ENCODE measurements at places on chromosomes 4 and X.
A peak's percentile ranks its signal among the peaks of the same experiment; 100 is the strongest.

GRCh38 chr4:113821856-113822255 lies 60.3 kb upstream of the CAMK2D start:
- DNase-seq = no peak

- no peak for DNase-seq
These were observed 1.6 kb upstream of the NAT8L start for GRCh38 chr4:2057382-2058065.

GRCh38 chr4:30716158-30716557 lies 4.0 kb upstream of the PCDH7 start:
- DNase-seq = peak; percentile 25

- DNase-seq = no peak
These were observed 954.0 kb upstream of the TENM3 start for GRCh38 chr4:181289198-181289597.

- no peak for DNase-seq
These were observed 372.3 kb downstream of the TMA16 start for GRCh38 chr4:163866728-163867315.

DNA sequence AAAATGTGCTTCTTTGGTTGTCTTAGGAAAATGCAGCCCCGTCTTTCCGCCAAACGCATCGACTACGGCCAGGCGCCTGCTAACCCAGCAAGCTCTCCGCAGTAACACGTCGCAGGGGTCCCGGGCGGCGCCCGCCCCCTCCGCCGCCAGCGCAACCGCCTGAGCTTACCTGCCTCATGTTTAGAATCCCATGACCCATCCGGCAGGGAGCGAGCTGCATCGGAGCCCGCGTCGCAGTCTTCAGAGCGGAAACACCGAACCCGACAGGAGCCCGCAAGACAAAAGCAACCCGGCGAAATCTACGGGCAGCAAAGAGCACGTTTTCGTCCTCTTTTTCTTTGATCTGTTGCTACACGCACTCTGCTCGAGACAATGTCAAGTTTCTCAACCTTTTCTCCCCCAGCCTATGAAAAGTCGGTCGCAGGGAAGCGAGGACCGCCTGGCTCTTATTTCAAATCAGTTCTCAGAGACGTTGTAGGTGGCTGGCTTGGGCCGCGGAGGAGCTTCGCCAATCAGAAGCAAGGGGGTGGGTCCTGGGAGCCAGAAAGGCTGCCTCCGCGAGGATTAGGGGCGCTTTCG lies at the start of gene MID1:
TSS of gene MID1 (minus strand) at position 465 of the 579 bp plus-strand sequence. CDS start 53,038 bp downstream, outside the sequence.
- peak; percentile 82 for DNase-seq

DNA sequence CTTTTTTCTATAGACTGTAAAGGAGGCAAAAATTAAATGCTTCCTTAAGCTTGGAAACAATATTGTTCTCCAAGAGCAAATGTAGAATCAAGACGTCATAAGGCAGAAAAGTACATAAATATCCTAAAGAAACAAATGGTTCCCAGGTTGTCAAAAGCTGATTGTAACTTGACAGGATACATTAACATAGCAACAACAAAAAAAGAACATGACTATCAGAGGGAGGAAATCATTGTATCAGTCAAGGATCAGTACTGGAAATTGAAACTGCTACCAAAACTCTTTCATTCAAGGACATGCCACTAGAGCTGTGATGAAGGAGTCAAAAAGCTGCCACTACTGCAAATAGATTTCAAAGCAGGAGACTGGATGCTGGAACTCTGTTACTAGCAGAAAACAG lies 168.3 kb downstream of the BTC start:
- no peak for DNase-seq

GRCh38 chr4:183919141-183919540 lies 14.0 kb downstream of the STOX2 start:
- DNase-seq = peak; percentile 69

DNA sequence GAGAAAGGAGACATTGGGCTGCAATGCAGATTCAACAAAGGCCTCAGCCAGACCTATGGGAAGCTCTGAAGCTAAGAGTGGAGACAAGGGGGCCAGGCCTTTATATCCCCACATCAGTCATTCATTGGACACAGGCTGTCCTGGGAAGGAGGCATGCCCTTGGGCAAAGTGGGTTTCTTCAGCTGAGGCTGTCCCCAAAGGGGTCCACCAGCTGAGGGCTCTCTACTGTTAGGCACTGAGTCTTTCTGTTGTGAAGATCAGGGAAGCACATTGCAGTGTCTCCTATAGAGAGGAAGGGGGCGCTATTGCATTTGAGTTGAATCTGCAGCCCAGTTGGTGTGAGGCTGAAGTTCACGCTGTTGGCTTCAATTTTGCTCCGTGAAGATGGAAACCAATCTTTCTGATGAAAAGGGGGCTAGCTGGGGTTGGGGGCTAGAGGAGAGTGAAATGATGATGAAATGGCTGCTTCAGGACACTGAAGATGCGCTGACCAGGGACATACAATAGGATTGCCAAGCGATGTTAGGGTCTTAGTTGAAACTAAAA lies 48.0 kb downstream of the SLC25A5 start:
- peak; percentile 48 for DNase-seq

GRCh38 chr4:137156054-137156453 lies 376.2 kb downstream of the PCDH18 start:
- DNase-seq = no peak

DNA sequence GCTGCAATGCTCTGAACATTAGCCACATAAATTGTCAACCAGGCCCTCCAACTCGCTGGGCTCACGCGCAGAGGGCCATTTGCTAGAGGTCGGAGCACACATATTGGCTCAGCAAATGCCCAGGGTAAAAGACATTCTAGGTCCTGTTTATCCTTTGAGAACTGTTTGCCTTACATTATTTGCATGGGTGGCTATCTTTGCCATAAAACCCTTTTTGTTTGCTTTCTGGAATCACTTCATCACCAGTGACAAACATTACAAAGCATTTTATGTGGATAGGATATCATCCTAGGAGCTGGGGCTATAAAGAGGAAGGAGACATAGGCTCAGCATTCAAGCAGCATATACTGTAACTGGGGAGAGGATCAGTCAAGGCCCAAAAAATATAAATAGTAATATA lies 149.2 kb upstream of the RAI2 start:
- DNase-seq = no peak

- DNase-seq = no peak
These were observed 33.7 kb downstream of the SORBS2 start for GRCh38 chr4:185778307-185778706.

DNA sequence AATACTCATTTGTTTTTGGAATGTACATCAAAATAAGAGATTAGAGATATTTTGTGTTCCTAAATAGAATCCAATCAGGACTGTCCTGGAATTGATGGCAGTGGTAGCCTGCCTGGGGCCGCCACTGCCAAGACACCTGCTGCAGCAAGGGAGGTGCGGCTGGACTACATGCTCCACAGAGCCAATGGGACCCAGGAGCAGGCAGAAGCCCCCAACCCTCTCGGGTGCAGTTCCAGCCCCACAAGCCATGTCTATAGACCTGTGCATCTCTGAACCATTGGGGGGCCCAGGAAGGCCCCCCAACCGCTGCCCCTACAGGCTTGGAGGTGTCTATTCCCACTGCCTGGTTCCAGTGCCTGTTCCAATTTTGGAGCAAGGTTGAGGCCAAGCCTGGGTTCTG lies 1524.3 kb downstream of the PCDH18 start:
- no peak for DNase-seq

GRCh38 chr4:20281453-20281852 lies 29.7 kb downstream of the SLIT2 start:
- DNase-seq = no peak

- DNase-seq = no peak
These were observed 93.0 kb downstream of the IL13RA2 start for GRCh38 chrX:114924423-114924822.

DNA sequence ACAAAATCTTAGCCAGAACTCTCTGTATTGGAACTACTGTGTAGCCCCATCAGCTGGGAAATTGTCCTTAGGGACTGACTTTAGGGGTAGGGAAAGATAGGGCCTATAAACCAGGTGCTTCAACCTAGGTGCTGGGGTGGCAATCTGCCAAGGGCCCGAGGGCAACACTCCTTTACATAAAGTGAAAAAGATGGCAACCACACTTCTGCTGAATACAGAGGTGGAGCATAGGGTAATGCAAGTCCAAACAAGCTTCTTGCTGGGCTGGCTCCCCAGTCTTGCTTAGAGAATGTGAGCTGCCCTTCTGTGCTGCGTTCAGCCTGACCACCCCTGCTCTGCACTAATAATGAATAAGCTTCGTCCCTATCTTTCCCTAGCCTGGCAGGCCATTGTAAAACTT lies 9.8 kb downstream of the ZBTB33 start:
- DNase-seq = no peak

GRCh38 chrX:6228720-6229119 lies at the start of gene NLGN4X:
TSS of gene NLGN4X (minus strand) at chrX:6228867. CDS start at chrX:6151466, 77,401 bp downstream.
- DNase-seq = peak; percentile 4

- no peak for DNase-seq
These were observed 132.0 kb upstream of the HDX start for GRCh38 chrX:84634201-84634782.

DNA sequence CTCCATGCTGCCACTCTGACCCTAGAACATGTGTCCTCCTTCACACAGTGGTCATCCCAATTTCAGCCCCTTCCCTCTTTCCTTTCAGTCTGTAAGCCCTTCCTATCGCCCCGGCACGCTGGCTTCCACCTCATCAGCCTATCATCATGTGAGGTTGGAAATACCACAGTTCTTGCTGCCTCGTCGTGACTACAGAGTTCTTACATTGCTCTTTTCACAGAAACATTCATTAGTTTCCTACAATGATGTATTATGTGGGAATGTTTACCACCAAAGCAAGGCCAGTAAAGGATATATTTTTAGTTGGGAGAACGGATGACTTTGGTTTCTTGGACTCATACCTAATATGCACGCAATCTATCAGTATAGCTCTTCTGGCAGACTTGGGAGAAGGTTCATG lies 169.5 kb upstream of the BOD1L1 start:
- no peak for DNase-seq

DNA sequence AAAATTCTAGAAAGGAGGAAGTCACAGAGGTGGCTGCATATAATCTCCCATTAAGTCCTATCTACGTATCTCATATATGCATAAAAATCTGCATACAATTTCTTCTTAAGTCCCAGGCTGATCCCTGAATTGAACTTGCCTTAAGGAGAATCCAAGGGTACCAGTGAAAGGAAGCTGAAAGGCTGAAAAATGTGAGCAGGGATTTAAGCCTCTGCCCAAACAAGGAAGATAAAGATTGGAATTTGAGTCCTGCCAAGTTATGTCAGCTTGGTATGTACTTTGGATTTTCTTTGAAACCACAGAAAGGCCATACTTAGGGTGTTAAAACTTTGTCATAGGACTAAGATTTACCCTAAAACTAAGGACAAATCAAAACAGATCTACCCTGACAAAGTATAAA lies 26.5 kb upstream of the GEMIN8 start:
- no peak for DNase-seq

DNA sequence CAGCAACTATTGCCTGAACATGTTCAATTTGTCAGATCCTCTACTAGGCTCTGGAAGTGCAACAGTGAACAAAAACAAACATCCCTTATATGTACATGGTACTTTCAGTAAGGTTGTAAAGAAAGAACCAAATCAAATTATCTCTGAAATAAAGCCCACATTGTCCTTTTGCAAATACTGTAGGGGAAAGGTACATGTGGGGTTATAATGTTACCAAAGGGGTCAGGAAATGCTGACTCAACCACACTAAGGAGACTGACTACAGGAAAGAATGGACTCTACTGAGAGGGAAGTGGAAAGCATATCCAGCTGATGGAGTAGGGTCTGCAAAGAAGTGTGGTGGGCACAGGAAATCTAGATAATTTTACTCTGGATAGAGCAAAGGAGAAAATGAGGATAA lies 61.5 kb downstream of the PCDH18 start:
- DNase-seq = no peak

DNA sequence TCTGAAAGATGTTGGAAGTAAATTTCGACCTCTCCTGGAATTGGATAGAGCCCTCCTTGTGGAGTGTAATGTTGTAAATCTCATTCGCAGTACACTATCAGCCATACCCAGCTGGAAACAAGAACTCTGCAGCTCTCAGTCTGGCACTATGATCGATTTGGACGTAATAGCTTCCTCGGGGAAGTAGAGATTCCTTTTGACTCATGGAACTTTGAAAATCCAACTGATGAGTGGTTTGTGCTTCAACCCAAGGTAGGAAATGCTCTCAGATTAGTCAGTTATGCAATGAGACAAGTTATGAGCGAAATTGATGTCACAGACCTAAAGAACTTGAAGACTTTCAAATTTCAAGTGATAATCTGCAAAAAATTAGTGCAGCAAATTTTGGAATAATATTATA lies 103.9 kb downstream of the SYTL5 start:
- no peak for DNase-seq

Measured in hindlimb muscle (tissue), 1 donor.